Stimulated activated CD4-positive, alpha-beta T cell treated with anti-CD3 and anti-CD28 coated beads, Interleukin-2, amount 100 ng/mL, for 4 hours (primary cell): ENCODE measurements at places on chromosomes 7 and 10.

DNA sequence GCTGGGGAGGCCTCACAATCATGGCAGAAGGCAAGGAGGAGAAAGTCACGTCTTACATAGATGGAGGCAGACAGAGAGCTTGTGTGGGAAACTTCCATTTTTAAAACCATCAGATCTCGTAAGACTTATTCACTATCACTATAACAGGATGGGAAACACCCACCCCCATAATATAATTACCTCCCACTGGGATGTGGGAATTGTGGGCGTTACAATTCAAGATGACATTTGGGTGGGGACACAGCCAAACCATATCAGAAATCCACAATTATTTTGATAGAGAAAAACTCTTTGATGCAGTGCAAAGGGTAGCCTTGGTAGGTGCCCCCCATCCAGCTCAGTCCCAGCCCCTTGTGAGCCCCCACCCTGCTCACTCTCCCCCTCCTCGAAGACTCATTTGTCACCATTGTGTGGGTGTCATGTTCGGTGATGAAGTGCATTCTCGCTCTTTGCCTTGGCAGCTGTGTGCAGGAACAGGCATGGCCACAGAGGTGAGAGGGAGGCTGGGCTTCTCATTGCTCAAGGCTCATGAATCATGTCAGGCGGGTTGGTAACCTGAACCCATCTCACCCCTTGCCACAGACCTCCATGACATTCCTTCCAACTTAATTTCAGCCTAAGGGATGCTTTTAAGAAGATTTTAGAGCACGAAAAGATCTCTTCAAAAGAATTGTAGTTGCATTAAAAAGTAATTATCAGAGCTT lies 75.9 kb downstream of the BUB3 start:
- DNase-seq, result no peak

DNA sequence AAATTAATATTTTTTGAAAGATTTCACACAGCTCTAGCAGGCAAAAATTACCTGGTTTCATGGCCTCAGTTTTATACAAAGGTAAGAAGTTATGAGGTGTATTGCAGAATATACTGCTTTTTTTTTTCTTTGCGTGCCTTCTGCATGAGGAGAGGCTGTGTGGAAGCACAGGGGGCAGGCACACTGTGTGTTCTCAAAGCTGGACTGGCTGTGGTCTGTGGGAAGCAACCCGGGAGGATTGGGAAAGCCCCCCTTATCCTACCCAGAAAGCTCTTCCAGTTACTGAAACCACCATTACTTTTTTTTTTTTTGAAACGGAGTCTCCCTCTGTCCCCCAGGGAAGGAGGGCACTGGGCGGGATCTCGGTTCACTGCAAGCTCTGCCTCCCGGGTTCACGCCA lies 25.0 kb downstream of the ADARB2 start:
- DNase-seq, result no peak

DNA sequence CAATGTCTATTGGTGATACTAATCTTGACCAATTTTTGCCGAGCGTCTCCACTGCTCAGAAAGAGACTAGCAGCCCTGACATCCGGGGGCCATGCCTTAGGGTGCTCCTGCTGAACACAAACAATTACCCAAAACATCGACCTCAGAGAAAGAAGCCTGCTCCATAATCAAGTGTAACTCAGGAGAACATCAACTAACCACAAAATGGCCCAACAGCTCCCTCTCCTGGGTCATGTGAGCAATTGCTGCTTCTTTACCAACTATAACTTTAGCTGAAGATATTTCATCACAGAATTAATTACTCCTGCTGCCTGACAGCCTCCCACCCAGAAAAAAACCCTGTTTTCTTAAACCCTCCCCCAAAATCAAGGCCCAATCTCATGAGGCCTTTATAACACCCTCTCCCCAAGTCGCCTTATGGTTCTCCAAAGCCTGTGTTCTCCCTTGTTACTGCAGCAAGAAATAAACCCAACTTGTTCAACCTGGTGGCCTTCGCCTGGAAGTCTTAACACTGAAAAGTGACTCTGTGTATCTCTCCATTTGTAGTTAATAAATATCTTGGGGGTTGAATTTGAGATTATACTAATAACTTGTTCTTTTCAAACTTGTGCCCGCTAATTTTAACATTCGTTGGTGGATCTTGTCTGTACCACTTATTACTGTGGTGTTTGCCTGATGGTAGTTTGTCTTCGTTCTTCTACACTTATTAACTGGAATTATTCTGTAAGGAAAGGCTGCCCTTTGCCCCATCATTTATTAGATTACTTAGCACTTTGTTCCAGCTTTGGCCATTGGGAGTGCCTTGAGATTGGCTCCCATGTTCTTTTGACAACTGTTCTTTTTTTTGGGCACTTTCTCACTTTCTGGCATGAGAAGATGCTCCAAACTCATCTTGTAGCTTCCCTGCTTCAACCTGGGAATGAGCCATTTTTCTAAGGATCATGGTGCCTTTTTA lies 21.2 kb upstream of the RAMP3 start:
- peak; percentile 48 for DNase-seq

DNA sequence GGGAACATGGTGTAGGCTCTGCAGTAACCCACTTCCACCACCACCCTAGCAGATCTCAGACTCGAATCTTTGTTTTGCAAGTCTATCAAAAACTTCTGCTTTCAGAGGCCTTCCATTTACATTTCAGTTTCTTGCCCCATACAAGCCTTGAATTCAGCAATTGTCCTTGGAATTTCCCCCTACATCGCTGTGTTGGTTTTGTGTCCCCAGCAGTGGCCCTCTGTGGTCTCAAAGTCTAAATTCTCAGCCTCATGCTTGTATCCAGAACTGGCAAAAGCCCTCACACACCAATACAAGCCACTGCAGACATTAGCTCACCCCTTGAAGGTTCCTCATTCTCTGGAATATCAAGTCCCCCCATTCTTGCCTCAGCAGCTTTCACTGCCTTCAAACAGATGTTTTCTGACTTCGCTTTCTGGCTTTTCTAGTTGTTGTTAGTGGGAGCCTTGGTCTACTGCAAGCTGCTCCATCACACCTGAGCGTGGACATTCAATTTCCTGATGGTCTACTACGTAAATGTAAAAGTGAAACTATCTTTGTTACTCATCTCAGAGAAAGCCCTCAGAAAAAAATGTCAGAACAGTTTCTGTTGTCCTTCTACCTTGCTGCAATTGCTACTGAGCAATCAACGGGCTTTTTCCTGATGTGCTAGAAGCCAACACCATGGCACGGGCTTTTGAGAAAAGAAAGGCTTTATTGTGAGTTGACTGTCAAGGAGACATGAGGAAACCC lies 1.8 kb upstream of the NUB1 start:
- DNase-seq, result no peak

- no peak for DNase-seq
Observed at GRCh38 chr7:33725111-33726025, 180.0 kb upstream of the BMPER start.

DNA sequence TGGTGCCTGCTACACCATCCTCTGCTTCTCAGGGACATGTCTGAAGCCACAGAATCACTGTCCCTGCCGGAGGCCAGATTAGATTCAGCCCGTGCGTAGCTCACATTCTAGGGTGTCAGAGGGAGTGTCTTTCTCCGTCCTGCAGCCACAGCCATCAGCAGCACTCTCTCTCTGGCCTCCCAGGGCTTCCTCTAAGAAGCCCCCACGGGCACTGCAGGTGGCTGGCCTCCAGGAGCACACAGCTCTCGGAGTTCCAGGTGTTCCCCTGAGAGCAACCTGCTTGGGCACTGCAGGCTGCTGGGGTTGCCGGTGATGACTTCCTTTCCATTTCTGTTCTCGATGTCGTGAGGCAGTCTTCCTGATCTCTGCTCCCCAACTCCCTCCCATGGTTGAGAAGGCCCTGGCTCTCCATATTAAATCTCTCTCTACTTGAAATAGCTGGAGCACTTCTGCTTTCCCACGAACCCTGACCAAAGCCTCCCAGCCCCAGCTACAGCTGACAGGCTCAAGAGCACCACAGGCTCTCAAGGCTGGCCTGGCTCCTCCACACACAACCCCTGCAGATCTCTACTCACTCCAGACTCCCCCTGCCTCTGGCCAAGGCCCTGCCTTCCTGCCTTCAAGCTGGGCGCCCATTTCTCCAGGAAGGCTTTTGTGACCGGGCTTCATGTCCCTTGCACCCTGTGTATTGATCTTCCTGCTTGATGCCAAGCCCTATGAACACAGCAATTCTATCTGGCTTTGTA lies 49.0 kb upstream of the TMEM72 start:
- no peak for DNase-seq

- DNase-seq, result no peak
Observed at GRCh38 chr7:132480534-132480933, 95.7 kb downstream of the PLXNA4 start.

DNA sequence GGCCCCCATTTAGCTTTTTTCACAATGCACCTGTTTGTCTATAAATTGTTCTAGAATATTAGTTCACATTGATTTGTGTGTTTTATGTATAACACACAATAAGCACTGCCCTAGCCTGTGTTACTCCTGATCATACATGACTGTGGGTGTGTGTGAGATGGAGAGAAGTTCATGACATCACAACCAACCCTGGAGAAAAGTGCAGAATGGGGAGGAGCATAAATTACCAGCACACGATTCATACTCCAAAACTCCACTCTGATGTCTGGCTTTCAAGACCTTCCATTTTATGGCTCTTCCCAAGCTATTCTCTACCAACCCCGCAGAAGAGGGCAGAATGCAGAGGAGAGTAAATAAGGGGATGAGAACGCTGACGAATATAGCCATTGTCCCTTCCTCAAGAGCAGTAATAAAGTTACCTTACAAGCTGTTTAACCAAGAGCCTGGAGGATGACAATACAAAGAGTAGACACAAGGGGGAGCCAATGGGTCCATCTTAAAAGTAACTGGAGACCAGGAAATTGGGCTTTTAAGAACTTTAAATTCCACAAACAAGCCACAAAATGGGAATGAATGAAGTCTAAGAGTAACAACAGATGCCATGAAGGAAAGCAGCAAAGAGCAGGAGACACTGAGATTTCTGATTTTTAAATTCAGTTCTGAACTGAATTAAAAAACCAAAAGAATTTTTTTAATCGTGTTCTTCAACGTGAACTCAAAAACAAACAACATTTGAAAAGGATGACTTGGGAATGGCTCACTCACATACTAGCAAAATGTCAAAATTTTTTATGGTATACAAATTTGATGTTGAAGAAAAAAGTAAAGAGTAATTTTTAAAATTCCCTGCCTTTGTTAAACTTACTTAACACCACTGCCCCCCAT lies 159.6 kb downstream of the PARD3 start:
- no peak for DNase-seq

DNA sequence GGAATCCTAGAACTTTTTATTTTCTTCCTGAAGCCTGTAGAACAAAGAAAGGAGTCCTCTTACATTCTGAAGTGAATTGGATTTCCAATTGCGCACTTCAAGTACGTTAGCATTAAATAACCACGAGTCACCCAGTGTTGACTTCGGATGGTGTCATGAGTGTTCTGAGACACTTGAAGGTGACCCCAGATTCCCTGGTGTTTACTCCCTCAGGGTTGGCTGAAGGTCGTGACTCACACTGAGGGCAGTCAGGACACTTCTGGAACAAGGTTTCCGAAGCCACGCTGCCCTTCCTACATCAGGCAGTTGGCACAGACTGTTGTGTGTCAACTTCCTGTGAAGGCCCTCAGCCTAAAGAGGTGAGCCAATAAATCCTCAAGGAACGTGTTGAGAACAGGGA lies 186.6 kb upstream of the CELF2 start:
- DNase-seq, result no peak

- DNase-seq, result no peak
Observed at GRCh38 chr10:71078454-71079145, 133.8 kb upstream of the UNC5B start.

- DNase-seq, result no peak
Observed at GRCh38 chr10:126503392-126504062, 115.2 kb upstream of the ADAM12 start.

DNA sequence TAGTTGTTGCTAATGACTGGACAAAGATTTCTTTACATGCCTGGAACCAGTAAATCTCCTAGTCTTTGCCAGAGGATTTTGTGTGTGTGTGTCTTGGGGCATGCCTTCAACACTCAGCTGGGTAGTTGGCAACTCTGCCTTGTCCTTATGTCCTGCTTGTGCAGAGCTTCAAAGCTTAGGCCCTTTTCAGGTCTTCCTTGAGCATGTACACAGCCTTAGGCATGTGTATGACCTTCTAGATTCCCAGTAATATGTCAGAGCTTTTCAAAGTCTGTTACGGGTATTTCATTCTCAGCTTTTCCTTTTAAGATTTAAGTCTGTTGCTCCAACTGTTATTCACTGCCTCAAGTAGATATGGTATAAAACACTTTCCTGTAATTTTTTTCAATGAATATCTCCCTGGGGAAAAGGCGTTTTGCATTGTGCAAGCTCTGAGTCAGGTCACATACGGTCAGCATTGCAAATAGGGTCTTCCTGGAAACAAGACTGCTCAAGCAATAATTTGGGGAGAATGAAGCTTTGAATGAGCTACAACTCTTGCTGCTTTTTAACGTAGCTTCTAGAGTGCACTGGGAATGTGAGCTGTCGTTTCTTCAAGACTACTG lies 25.5 kb downstream of the SHOC2 start:
- no peak for DNase-seq

GRCh38 chr7:44985033-44985695 lies 6.3 kb upstream of the MYO1G start:
- DNase-seq, result no peak

GRCh38 chr7:125465527-125465926 lies 535.9 kb upstream of the POT1 start:
- no peak for DNase-seq

- no peak for DNase-seq
Observed at GRCh38 chr7:111132833-111133232, 41.9 kb downstream of the LRRN3 start.

DNA sequence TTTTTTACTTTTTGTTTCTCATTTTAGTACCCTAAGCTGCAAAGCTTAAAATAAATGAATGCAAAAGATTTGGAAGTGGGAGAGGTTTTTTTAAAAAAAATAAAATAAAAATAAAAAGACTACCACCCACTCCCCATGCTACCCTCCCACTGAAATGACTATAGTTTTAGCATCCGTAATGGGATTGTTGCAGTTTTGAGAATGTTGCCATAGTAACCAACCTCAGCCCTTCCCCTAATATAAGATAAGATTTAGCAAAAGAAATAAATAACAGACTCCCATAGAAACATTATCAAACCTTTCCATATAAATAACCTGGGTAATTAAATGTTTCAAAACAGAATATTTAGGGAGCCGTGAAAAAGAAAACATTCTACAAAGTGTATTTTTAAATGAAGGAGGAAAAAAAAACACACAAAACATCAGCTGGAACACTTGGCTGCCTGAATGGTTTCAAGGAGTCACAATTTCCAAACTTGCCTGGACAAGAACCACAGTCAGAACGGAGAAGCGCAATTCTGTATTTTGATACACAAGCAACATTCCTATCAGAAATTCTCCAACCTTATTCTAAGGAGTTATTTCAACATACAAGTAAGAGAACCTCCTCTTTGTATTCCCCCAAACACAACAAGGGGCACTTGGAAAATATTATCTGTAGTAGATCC lies 57.4 kb downstream of the DGKI start:
- DNase-seq, result no peak

- no peak for DNase-seq
Observed at GRCh38 chr10:103812432-103812831, 42.9 kb downstream of the SH3PXD2A start.
